Cortex of kidney (tissue), 1 donor: ENCODE measurements at places on chromosomes 2 and 18.

GRCh38 chr2:54464341-54464740 lies 8.2 kb downstream of the SPTBN1 start:
- no peak for DNase-seq

DNA sequence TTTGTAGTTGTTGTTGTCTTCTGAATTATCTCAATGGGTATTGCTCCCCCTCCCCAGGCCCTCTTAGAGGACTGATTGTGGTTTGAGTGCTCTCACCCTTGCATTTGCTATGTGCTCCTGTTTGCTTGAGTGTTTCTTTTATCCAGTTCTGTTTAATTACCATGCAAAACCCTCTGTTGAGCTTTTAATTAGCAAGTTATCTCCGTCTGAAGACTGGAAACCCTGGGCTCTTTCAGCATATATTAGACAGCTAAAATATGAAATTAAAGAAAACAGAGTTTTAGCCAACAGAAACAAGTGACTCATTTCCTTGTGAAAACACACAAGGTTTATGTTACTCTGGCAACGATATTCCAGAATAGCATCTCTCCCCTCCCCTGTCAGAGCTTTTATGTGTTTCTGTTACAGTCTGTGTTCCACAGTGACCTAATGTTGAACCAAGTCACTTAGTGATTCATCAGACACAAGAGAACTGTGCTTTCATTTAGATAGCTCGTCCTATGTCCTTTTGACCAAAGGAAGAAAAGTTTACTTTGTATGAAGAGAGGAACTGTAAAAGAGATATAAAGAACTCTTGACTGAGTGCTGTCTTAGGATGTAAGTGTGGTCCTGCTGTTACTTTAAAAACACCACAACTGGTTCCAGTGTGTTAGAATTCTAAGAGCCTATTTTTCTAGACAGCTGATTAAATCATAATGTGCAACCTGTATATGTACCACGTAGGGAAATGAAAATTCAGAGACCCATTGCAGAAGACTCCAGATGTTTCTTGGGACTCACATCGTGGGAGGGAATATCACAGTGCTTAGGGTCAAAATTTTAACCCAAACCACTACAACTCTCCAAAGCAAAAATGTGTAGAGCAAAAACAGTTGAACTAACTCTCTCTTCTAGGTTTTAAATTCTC lies 172.8 kb upstream of the RBMS1 start:
- DNase-seq: no peak

DNA sequence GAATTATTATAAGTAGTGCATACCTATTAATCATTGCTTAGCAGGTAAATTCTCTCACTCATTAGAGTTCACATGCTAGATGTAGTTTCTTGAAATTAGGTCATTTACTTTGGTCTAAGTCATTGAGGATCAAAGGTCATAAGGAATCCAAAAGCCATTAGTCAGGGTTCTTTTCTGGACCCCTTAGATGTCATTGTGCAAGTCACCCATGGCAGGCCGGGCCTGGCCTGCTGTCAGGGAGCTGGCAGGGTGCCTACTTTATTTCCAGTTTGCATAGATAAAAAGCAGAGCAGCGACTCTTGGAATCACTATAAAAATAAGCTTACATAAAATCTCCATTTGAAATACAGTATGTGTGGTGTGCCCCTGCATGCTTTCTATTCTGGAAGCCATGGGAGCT lies 91.3 kb downstream of the MEIS1 start:
- no peak for DNase-seq

- no peak for DNase-seq
Observed at GRCh38 chr18:62847081-62847480, 131.7 kb downstream of the PHLPP1 start.

DNA sequence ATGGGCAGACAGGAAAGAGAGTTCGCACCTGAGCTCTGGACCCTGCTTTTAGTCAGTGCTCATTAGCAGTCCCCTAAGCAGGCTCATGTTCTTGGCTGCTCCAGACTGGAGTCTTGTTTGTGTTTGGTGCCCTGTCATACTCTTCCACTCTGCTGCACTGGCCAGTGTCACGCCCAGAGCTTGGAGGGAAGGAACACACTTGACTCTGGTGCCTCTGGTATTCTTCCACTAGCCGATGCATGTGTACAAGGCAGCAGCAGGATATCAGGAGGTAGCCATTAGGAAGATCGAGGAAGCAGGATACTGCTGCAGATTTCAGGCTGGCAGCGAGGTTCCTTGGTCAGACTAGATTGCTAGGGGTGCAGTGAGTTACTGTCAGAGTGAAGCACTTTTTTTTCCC lies 81.4 kb upstream of the B3GNT2 start:
- DNase-seq: no peak

DNA sequence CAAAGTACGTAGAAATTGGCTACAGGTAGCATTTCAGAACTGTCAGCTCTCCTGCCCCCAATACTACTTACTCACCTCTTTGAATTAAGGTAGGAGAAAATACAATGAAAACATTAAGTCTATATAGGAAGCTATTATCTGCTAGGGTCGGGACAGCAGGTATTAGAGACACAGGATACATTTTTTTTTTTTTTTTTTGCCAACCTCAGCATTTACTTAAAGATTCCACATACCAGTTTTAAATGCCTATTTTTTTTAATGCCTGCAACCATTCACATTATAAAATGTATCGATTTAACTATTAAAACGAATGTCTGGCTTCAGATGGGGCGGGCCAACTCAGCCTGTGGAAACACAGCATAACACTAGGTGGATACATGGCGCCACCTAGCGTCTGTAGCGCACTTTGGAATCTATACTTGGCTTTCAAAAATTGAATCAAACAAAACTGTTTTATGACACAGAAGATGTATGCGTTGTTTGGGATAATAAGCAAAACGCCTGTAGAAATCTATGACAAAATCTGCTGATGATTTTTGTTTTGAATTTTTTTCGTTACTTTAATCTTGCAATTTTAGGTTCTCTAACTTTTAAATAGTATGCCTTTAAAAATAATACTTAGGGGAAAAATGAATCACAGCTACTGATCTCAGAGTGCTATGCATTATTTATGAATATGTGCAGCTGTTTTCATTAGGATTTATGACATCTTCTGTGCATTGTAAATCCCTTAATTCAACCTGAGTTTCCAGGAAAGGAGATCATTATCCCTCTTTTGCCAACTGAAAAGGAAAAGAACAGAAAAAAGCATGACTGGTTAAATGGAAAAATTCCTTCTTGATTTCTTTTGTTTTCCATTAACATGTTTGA lies 261.0 kb downstream of the NYAP2 start:
- no peak for DNase-seq

DNA sequence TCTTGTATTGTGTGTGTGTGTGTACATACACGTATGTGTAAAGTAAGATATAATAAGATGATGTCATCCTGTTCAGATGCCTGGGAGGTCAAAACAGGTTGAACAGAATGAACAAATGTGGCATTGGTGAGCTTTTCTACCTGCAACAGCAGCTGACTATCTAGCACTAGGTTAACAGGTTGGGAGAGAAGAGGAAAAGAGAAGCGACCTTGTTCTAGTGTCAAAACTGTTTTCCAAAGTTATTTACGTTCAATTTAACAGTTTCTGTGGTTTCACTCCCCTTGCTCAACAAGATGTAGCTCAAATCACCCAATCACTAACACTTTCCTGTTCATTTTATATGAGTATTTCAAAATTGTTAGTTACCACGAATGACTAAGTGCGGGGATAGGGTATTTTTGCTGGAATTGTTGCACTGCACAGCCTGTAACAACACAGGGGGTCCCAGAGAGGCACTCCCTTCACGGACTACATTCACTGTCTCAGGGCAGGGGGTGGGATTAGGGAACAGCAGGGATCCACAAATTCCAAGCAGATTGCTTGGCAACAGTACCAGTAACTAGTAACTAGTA lies 67.5 kb upstream of the DTNB start:
- DNase-seq: no peak

GRCh38 chr2:138453815-138454214 lies 47.8 kb upstream of the SPOPL start:
- DNase-seq: no peak

DNA sequence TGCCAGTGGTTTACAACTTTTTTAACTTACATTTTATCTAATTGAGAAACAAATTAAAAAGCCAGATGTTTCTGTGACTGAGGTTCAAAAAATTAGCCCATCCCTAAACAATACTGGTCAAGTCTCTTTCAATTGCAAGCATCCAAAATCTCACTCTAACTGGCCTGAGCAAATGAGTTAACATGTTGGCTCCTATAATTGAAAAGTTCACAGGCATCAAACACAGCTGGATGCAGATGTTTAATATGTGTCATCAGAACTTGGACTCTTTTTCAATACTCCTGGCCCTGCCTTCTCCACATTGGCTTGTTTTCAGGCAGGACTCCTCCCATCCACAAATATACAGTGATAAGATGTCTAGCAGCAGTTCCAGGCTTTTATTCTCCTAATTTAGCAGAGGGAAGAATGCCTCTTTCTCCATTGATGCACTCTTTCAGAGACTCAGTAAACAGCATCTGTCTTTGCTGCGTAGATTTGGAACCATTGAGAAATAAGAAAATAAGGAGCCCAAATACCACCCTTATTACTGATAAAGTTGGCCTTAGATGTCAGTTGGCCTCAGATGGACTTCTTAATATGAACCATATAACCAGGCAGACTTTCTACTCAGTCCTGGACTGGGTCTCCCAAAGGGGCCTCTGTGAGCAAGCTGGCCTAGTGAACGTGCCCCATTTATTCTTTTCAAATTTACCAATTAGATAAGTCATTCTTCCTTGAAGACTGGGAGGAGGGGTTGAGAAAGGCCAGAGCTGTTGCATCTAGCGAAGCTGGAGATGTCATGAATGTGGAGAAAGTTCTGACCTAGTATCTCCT lies 30.4 kb upstream of the FN1 start:
- DNase-seq: no peak

GRCh38 chr2:74206180-74206688 lies 7.8 kb downstream of the MTHFD2 start:
- no peak for DNase-seq

GRCh38 chr2:39218391-39218790 lies 25.4 kb downstream of the CDKL4 start:
- DNase-seq: no peak

GRCh38 chr2:63598981-63599380 lies 10.2 kb downstream of the MDH1 start:
- no peak for DNase-seq

GRCh38 chr2:216426166-216426777 lies 14.0 kb downstream of the SMARCAL1 start:
- DNase-seq: no peak

GRCh38 chr2:10931710-10932255 lies 20.0 kb downstream of the KCNF1 start:
- no peak for DNase-seq

GRCh38 chr2:168119515-168120141 lies 127.8 kb downstream of the STK39 start:
- DNase-seq: no peak

- DNase-seq: no peak
Observed at GRCh38 chr2:172978063-172978383, 97.6 kb upstream of the MAP3K20 start.

DNA sequence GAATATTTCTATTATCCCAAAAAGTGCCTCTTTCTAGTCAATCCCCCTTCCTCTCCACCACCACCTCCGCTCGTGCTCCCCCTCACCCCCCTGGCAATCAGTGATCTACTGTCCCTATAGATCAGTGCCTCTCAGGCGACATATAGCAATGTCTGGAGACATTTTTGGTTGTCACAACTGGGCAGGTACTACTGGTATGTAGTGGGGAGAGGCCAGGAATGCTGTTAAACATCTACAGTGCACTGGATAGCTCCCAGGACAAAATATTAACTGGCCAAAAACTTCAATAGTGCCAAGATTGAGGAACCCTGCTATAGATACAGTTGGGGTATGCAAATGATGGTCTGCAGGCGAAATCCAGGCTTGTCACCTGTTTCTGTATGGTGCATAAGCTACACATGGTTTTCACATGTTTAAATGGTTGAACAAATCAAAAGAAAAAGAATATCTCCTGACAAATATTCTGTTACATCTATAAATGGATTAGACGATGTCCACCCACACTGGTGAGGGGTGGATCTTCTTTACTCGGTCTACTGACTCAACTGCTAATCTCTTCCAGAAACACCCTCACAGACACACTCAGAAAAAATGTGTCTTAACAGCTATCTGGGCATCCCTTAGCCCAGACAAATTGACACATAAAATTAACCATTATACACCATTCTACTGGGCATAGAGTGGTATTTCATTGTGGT lies 25.5 kb downstream of the DPYSL5 start:
- no peak for DNase-seq

DNA sequence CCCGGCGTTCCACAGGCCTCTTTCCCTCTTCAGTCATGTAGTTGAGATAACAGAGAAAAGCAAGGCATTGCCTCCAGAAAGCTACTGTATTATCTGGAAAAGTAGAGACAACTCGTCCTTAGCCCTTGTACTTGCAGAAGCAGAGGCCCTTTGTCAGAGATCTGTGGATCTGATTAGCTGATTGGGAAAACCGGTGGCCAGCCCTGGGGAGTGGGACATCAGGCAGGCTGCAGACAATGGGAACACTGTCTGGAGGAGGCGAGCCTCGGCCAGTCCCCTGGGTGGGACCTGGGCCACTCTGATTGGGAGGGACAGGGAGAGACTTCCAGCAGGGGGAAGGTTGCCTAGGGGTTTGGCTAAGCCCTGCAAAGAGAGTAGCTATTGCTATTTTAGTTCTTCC lies 1.2 kb upstream of the MC2R start:
- no peak for DNase-seq
